ENCODE measurements at places on chromosomes 7 and 10. TPM values are rescaled to one million over a fixed set of nuclear protein-coding genes. Genes with fewer than 3 reads are reported as not detected.

- DNase-seq, result no peak
Measured at GRCh38 chr7:34453150-34453549, 204.9 kb upstream of the NPSR1 start.

DNA sequence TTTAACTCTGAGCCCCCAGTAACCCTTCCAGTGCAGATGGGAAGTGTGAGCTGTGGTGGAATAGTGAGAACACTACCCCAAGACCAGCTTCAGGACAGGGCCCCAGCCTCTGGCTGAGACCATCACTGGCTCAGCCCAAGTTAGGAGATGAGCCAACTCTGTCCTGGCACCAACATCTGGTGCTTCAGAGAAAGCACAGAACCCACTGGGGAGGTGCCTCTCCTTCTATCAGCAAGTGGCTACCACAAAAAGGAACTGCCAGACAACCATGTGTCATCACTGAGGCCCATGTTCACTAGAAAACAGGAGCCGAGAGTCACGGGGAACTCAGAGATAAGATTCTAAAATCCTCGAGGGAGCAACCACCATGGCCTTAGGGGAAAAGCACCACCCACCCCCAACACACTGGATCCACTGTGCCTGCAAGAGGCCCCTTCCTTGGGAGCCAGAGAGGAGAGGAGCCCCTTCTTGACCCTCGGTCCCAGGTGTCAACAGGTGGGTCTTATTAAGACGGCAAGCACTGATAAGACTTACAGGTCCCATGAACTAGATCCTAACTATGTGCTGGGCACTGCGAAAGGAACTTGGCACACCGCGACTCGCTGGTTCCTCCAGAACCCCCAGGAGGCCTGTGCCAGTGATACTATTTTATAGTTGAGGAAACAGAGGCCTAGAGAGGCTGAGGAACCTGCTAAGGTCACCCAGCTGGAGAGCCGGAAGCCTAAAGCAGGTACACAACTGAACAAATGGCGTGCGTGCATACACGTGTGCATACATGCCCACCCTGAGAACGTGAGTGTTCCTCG is 102.7 kb downstream of the FAM53B start:
- DNase-seq, result no peak

ABCB4 gene
- total RNA-seq, result 0.27 TPM

FKBP6 gene
- not detected for total RNA-seq

TUBGCP2 gene
- 54.5 TPM for total RNA-seq

All from H4 (cell line).